ENCODE measurements at places on chromosomes 7 and 10.

DNA sequence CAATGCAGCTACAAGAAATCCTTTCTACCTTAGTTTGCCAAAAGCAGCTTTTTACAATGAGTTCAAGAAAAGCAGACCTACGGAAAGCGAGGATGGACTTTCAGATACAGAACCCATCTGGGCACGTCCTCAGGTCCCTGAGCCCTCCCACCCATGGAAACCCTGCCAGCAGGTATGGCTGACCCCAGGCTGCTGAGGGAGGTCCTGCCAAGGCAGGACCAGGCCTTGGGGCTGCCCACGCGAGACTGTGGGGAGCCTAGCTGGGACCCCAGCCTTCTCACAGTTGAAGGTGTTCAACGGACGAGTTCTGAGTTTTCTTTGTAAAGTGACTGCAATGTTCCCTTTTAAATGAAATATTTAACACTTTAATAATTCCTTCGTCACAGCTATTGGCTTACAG is 245.0 kb downstream of the MGMT start:
- DNase-seq: no peak

- DNase-seq: peak; percentile 25
Observed at GRCh38 chr10:34423673-34424625, 391.1 kb downstream of the PARD3 start.

GRCh38 chr10:100969187-100970075 is at the start of gene SEMA4G:
TSS of gene SEMA4G (plus strand) at chr10:100969504. CDS start at chr10:100972913, 3,409 bp downstream.
- peak; percentile 21 for DNase-seq

DNA sequence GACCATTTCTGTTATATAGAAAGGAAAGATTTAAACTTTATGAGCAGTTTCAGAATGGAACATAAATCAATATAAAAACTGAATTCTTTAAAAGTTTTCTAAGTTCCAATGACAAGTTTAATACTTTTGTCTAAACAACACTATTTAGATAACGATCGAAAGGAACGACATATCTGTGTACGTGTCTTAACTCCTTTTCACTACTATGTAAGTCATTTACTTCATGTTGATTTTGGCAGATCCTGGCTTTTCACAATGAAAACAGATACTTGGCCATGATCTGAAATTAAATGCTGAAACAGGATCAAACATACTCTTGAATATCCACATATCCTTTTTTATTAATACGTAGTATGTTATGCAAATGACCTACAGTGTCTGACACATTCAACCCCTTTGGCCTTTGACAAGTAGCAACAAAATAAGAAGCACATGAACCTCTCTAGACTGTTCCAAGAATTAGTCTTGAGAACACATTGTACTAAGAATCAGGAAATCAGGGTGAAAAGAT is 41.9 kb downstream of the RNLS start:
- DNase-seq: no peak

GRCh38 chr7:148265896-148266295 is 324.7 kb upstream of the C7orf33 start:
- no peak for DNase-seq

DNA sequence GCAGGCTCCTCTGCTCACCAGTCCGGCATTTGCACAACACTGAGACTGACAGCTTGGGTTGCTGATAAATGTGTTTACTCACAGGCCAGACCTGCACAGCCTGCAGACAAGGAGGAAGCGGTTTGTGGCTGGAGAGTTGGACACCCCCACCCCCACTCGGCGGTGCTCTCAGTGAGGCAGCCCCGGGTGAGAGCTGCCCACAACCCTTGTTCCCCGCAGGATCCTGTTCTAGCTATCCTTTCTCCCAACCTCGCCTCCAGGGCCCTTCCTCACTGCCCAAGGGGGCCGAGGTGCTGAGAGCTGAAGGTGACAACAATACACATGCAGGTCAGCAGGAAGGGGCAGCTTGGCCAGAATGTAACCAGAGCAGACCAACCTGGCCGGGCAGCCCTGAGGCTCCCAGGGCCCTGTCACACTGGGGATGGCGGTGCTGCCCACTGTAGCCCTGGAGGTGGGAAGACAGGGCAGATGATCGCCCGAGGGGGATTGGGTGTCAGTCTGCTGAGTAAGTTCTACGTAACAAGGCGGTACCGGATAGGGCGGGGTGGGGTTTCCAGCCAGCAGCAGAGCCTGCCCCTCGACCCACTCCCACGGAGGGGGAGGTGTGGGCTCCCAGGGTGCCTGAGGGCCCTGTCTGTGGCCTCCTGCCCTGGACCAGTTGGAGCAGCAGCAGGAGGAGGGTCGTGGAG is 2.1 kb upstream of the ADAM8 start:
- DNase-seq: peak; percentile 47

- no peak for DNase-seq
Observed at GRCh38 chr7:141071260-141071854, 2.5 kb upstream of the TMEM178B start.

GRCh38 chr10:129761981-129762956 is 201.8 kb downstream of the EBF3 start:
- DNase-seq: no peak
